ENCODE measurements at places on chromosomes 3 and 15.

DNA sequence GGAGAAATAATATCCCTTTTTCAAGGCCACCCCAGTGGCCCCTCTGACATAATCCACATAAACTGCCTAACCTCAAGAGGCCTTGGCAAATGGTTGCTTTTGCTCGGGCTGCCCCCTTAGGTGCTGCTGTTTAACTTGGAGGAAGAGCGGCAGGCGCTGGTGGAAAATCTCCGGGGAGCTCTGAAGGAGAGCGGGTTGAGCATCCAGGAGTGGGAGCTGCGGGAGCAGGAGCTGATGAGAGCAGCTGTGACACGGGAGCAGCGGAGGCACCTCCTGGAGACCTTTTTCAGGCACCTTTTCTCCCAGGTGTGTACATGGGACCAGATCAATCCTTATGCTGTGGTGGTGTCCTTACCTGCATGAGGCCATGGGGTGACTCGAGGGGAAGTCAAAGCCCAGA is 15.0 kb downstream of the DUOX1 start:
- DNase-seq: no peak

GRCh38 chr3:77251136-77251535 is 211.2 kb downstream of the ROBO2 start:
- no peak for DNase-seq

- DNase-seq: no peak
Measured at GRCh38 chr3:149058602-149059001, 27.7 kb downstream of the HLTF start.

- no peak for DNase-seq
Measured at GRCh38 chr3:65146179-65146578, 458.4 kb upstream of the ADAMTS9 start.

- DNase-seq: no peak
Measured at GRCh38 chr3:62562596-62562995, 189.2 kb upstream of the FEZF2 start.

DNA sequence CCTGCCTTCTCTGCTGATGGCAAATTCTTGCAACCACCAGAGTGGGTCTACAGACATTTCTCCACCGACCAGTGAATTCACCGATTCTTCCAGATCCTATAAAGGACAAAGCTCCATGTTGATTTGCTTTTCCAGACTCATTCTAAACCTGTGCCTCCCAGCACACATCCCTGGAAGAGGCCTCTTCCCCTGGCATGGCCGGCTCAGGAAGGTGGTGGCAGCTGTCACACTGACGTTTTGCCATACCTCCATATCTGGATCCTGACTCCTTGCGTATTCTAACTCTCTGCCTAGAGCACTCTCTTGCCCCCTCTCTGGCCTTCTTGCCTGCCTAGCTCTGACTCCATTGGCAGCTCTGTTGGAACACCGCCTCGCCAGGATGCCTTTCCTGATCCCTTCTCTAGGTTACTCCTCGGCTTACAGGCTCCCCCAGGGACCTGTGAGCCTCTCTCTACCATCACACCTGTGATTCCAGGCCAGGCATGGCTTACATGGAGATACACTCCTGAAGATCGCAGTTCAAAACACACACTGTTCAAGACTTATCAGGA is 31.0 kb downstream of the SLCO2A1 start:
- DNase-seq: no peak

DNA sequence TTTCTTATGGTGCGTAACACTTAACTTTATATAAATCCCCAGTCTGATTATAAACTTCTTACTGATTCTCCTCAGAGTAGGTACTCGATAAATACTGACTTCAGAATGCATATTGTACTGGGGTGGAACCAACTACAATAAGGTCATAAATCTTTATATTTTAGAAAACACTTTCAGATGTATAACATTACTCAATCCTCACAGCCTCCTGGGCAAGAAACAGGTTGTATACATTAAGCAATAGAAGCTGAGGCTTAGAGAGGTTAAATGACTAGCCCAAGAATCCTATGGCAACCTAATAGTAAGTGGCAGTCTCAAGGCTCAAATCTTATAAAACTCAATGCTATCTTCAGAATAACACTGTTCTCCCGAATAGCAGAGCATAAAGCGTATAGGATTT is 9.1 kb downstream of the VPS13C start:
- DNase-seq: no peak

- no peak for DNase-seq
Measured at GRCh38 chr15:52383100-52383588, 87.5 kb upstream of the MYO5C start.

- DNase-seq: no peak
Measured at GRCh38 chr15:35098737-35099136, 13.6 kb upstream of the NANOGP8 start.

- DNase-seq: no peak
Measured at GRCh38 chr15:63380808-63381282, 801 bp downstream of the CA12 start.

DNA sequence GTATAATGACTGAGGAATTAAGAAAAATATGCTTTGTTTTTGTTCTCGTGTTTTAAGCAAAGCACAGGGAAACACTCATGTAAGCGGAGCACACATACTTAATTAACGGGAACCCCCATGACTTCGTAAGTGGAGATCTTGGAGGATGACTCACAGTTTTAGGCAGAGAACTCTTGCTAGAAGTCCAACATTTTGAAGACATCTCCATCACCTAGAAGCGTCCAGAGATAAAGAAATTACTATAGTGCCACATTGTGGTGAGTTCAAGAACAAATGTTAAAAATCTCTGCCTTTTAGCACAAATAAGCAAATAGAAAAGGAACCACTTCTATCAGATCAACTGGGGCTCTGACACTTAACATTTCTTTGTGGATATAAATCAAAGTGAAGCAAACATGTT is 194.1 kb upstream of the ARHGEF26 start:
- DNase-seq: no peak

DNA sequence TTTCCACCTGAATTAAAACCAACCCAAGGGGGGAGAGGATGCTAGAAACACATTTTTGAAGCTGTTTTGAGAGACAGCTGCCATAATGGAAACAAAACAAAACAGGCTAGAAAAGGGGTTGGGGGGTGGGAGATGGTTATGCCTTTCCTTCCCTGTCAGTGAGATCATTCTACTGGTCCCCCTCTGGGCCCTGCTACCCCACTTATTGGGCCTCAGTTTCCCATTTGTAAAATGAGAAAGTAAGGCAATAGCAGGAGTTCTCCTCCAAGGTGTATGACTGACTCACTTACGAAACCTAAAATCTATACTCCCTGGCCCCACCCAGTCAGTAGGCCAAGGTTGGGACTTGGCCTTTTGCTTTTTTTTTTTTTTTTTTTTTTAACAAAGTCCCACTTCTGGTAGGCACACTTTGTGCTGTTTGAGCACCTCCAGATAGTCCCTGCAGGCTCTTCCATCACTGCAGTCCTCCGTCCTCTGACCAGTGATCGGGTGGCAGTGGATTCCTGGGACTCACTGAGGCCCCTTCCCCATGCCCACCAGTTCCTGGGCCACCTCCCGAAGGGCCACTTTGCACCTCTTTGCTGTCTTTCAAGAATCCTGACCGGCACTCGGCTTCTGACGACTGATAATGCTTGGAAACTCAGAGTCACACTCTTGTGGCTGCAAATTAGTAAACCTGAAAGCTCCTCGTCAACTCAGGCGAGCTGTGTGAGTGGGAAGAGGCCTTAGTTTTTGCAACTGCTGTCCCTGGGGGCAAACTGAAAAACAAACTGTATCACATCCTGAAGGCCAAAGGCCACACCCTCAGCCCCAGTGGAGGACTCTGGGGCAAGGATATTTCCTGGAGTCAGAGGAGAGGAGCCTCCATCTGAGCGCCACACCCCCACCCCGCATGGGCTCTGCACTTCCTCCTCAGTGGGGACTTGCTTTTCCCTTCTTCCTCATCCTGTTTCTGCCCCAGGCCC is 6.7 kb upstream of the PSTPIP1 start:
- DNase-seq: no peak

DNA sequence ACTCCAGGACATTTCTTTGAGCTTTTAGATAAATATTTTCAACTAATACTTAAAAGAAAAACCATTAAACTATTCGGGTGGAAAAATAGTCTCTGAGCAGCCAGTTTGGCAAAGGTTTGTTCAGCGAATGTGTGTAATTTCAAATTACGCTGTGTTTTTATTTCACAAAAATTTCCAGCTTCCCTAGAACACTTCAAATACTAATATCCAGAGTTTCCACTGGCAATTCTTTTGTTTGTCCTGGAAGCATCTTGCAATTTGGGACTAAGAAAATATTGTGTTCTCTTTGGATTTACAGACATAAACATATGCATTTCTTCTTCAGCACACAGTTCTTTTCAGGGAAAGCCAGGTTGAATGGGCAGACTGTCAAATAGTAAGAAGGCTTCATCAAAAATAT is 61.9 kb downstream of the MDFIC2 start:
- no peak for DNase-seq

- no peak for DNase-seq
Measured at GRCh38 chr3:171543759-171544300, 83.6 kb upstream of the TNIK start.

GRCh38 chr15:101490922-101491733 is 1.6 kb upstream of the PCSK6 start:
- no peak for DNase-seq

DNA sequence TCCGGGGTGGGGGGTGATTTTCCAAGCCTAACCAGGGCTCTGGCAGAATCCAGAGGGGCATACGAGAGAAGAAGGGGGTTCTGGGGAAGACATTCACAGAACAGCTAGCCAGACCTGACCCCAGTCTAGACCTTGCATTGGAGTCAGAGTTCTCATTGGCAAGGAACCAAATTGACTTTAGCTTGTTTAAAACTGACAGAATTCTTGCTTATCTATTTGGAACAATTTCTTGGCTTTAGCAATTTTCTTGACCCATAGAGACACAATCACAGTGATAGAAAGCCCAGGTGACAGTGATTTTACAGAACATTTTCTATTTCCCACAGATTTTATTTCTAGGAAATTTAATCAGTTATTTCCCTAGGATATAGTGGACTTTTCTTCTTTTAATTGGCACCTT is 23.6 kb upstream of the ATP11B start:
- no peak for DNase-seq

- DNase-seq: no peak
Measured at GRCh38 chr15:58999694-59000093, 12.2 kb downstream of the RNF111 start.
